Stimulated activated CD4-positive, alpha-beta T cell treated with anti-CD3 and anti-CD28 coated beads, Interleukin-1b, Interleukin-23, amount 100 ng/mL, for 48 hours (primary cell): ENCODE measurements at places on chromosomes 2 and 18.

- DNase-seq: no peak
Measured at GRCh38 chr2:43159797-43160196, 66.6 kb downstream of the ZFP36L2 start.

DNA sequence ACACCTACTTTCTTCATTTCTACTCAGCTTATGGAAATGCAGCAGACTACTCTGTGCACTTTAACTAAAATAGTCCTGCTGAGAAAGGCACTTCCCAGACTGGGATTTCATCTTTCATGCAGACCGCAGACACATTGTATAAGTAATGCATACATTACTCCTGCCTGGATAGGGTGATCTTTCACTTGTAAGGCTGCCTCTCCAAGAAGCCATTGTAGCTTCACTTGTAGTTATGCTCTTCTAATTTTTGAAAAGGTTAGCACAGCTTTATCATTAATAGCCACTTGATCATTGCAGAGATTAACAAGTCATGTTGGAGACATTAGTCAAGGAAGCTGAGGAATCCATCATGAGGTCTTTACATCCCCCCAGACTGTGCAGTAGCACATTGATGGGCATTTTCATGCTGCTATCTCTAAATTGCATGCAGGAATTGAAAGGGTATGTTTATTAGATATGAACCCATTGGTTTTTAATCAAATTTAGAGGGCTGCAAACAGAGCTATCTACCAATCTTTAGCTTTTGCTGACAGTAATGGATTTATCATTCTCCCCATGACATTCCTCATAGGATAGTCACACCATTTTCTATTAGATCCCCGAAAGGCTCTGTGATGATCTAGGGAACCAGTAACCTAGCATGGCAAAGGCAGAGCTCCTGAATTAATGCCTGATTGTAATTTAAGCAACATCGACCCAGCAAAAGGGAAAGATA, 1074.7 kb upstream of the NXPH2 start:
- DNase-seq: no peak

- no peak for DNase-seq
Measured at GRCh38 chr18:42801706-42802105, 313.8 kb downstream of the RIT2 start.

- peak; percentile 55 for DNase-seq
Measured at GRCh38 chr2:2646433-2647051, 315.5 kb upstream of the MYT1L start.

DNA sequence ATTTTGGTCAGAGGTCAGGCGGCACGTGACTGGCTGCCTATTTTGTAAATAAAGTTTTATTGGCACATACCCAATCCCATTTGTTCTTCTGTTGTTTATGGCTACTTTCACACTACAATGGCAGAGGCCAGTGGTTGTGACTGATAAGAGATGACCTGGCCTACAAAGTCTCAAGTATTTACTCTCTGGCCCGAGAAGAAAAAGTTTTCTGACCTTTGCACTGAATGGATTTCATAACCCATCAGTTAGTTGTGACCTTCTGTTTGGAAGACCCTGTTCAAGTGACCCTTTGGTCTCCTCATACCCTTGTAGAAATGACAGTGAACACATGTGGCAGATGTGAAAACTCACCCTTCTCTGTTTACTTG, 121.4 kb upstream of the MGAT5 start:
- DNase-seq: no peak

DNA sequence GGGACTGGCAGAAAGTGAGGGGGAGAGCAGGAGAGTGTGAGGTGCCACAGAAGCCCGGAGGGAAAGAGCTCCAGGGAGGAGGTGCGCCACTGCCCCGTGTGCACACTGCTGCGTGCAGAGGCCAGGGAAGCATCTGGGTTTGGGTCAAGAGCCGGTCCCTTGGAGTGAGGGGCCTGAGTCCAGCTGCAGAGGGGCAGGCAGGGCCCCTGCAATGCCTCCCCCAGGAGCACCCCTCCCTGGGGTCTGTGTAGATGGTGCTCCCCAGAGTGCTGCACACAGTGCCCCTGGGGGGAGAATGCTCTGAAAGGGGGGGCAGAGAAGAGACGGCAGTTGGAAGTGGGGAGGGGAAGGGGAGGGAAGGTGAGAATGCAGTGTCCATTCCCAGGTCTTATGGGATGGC, 3.7 kb upstream of the LIMS2 start:
- no peak for DNase-seq

- DNase-seq: no peak
Measured at GRCh38 chr2:191946471-191947182, 99.7 kb upstream of the CAVIN2 start.

DNA sequence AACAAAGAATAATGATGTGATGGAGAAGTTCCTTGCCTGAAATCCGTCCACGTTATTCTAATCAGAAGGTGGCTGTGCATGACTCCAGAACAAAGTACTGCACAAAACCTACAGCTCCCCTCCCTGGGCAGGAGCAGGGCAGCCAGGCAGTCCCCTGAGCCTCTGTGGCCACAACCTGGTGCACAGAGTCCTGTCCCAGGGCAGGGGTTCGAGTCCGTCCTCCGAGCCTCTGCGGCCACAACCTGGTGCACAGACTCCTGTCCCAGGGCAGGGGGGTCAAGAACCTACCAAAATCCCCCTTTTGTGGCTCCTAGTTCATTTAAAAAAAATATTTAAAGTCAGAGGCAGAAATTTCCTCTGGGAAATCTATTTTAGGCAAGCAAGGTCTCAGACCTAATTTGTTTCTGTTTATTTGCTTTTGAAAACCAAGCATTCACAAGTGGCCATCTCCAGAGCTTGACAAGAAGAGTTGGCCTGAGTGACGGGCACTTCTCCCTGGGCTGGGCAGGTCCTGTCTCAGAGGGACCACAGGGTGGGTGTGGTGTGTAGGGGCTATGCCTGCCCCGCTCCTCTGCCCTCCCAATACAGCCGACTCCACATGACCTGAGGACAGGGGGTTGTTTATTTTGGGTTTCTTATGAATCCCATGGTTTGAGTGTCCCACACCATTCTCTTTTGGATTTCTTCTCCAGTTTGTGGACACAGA, 255.9 kb upstream of the PXDN start:
- no peak for DNase-seq
